NCI-H524 (cell line): ENCODE measurements at places on chromosomes 6 and 20.

DNA sequence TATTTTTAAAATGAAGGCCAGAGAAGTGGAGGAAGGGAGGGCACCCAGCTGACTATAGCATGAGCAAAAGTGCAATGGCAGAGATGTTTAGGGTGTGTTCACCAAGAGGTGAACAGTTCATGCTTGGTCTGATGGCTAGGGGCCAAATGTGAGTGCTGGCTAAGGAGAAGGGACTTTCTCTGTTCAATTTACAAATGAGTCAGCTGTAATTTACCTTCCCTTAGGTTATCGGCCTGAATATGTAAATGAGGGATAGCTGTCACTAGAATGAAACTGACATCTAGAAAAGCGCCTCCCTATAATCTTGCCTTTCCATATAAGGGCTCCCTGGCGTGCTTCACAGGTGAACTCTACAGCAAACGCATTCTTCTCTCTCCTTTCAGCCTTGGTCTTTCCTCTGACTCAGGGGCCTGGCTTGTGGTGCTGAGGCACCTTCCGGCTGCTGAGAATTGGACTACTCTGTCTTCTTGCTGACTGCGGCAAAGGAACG lies 114.7 kb upstream of the BACH2 start:
- DNase-seq, result no peak

DNA sequence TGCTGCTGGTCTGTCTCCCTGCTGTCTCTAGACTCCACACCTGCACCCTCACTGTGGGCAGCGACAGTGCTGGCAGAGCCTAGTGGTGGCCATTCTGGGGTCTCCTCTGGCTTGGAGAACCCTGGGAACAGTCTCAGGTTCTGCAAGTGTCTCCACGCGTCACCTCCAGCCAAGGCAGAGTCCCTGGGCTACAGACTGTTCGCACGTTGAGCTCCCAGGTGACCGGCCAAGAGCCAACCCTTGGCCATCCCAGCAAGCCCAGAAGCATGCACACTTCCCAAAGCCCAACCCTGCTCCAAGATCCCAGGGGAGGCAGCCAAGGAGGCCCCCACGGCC lies 4.8 kb downstream of the EEF1A2 start:
- no peak for DNase-seq

- no peak for DNase-seq
Observed at GRCh38 chr6:159718634-159719033, 8.7 kb upstream of the WTAP start.

DNA sequence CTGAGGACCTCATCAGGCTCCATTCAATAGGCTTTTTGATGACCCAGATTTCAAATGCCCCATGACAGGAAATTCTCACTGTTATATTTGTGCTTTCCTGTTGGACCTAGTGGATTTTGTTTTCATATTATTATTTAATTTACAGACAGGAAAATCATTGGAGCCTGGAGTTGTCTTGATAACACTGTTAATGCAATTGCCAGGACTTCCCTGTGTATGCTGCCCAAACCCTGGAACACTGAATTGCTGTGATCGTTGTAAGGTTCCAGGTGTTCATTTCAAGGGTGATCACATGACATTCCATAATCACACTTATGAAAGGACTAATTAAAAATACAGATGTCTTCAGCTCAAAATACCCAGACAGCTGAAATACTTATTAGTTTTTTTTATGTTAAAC lies 783.2 kb downstream of the DHX35 start:
- no peak for DNase-seq

DNA sequence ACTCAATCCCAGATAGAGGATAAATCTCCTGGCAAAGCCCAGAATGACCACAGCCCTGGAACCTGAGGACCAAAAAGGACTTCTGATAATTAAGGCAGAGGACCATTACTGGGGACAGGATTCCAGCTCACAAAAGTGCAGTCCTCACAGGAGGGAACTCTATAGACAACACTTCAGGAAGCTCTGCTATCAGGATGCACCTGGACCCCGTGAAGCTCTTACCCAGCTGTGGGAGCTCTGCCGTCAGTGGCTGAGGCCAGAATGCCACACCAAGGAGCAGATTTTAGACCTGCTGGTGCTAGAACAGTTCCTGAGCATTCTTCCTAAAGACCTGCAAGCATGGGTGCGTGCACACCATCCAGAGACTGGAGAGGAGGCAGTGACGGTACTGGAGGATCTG lies 992 bp downstream of the ZSCAN16 start:
- no peak for DNase-seq

DNA sequence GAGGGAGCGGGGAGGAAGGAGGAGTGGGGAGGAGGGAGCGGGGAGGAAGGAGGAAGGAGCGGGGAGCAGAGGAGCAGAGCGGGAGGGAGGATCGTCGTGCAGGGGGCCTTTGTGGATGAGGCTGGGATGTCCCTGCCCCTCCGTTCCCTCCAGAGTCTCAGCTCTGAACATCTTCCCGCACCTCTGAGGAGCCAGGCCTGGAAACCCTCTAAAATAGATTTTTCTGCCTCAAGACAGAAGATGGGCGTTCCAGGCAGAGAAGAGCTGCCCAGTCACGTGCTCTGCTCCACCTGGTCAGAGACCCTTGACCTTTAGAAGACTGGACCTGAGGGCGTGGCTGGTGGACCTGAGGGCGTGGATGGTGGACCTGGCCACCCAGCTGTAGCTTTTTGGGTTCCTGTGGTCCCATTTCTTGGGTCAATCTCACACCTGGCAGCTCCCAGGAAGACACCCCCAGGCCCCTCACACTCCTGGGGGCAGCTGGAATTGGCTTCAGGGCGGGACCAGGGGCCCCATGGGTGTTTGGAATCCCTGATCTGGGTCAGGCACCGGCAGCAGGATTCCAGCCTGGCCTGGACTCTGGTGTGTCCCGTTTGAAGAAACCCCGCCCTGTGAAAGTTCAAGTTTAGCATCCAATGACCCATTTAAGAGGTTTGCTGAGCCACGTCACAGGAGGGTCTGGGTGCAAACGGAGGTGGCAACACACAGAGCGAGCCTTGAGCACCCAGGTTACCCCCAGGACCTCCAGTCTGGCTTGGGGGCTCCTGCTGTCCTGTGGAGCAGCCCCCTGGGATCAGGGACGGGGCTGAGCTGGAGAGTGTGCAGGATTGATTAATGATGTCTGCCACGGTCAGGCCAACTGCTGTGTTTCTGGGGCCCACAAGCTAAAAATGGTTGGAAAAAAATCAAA lies 96.9 kb upstream of the BHLHE23 start:
- no peak for DNase-seq

DNA sequence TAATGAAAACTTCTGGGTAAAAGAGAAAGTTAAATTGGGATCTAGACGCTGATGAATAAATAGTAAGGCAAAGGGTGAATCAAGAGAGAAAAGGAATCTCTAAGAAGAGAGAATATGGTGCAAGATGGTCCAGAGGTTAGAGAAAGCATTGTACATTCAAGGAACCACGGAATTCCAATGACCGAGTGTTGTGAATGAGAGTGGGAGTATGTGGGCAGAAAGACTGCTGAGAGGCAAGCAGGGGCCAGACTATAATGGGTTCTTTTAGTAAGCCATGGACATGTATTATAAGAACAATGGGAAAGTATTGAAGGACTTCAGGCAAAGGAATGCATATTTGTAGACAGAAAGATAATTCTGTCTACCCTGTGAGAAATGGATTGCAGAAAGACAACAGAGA lies 45.2 kb downstream of the SPTLC3 start:
- DNase-seq, result no peak

DNA sequence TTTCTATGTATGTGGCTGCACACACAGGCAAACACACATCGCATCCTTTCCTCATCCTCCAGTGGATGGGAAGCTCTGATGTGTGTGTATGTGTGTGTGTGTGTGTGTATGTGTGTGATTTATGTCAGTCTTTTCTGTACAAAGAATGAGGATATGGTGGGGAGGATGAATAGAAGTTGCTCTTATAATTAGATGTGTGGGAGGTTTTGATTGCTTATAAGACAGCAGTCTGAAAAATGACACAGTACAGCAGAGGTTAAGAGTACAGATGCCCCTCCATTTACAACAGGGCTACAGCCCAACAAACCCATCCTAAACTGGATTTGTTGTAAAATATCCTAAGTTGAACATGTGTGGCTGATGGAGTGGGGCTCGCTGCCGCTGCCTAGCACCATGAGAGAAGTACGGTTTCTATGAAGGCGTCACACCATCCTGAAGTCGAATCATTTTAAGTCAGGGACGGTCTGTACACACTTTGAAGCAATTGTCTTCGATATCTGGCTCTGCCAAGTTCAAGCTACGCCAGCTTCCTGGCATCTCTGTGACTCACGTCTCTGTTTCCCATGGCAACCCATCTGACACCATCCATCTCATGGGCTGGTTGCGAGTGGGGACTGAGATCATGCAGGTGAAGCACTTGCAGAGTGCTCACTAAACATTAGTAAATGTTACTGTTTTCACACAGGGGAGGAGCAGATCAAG lies 252.6 kb downstream of the MYLK4 start:
- no peak for DNase-seq

- peak; percentile 58 for DNase-seq
Observed at GRCh38 chr20:53623454-53624211, 30.0 kb upstream of the ZNF217 start.

DNA sequence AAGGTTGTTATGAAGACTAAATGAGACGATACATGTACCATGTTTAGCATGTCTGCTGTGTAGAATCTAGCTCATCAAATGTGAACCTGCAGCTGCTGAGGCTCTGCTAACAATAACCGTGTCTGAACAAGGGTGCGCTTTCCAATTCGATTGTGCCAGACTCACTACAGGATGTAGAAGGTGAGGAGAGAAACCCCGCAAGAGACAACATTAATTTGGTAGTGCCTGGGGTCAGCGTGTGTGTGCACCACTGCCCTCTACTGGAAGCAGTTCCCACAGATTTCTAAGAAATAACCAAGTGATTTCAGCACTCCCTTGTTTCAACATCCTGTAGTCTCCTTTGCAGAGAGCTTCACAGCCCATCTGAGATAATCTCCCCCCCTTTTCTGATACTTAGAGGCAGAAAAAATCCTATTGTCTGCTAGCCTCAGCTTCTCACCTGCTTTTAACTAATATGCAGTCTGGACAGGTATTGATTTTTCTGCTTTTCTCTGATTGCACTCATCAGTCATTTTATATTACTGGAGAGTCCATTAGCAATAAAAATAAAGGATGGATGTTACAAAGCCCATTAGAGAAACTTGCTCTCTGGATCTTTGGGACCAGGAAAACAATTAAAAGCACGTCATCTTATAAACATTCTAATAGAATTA lies 96.7 kb upstream of the BACH2 start:
- DNase-seq, result peak; percentile 65

- DNase-seq, result no peak
Observed at GRCh38 chr20:48164566-48165400, 379.5 kb upstream of the SULF2 start.

DNA sequence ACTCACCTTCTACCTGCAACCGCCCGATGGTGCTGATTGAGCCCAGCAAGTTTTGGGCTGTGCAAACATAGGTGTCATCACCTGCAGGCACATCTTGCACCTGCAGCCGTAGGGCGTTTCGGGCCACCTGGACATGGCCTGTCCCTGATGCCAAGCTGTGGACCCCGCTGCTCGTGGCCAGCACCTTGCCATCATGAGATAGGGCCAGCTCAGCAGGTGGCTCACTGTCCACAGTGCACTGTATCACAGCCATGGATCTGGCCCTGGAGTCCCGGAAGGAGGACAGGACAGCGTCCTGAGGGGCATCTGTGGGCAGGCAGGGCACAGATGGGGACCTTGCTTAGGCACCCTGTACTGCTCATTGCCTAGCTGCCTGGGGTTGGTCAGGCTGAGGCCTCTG lies 10.1 kb upstream of the ADAM33 start:
- DNase-seq, result no peak

DNA sequence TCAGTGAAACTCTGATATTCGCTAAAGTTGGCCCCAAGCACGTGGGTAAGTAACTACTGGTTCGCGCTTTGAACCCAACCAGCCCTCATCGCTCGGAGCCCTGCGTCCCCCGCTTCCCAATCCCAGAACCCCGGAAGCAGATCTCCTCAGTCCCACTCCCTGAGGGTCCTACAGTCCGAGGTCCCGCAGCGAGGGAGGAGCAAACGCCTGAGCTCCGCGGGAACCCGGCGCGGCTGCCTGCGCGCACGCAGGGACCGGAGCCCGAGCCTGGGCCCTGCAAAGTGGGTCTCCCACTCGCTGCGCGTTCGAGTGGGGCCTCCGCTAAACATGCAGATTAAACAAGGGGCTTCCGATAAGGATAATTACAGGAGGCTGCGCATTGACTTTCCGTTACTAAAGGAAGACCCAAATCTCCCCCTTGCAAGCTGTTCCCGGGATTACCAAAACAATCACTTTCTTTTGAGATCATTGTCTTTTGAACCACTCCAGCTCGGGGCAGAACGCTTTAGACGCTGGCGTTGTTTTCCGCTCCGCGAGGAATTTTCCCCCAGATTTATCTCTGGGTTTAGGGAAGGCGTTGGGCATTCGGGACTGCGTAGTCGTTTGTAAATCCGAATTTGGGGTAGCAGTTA lies 1.3 kb upstream of the VSX1 start:
- DNase-seq, result peak; percentile 63

GRCh38 chr6:30192076-30192475 lies 21.1 kb downstream of the TRIM26 start:
- DNase-seq, result no peak

GRCh38 chr20:16661756-16662155 lies 68.1 kb upstream of the SNRPB2 start:
- no peak for DNase-seq

DNA sequence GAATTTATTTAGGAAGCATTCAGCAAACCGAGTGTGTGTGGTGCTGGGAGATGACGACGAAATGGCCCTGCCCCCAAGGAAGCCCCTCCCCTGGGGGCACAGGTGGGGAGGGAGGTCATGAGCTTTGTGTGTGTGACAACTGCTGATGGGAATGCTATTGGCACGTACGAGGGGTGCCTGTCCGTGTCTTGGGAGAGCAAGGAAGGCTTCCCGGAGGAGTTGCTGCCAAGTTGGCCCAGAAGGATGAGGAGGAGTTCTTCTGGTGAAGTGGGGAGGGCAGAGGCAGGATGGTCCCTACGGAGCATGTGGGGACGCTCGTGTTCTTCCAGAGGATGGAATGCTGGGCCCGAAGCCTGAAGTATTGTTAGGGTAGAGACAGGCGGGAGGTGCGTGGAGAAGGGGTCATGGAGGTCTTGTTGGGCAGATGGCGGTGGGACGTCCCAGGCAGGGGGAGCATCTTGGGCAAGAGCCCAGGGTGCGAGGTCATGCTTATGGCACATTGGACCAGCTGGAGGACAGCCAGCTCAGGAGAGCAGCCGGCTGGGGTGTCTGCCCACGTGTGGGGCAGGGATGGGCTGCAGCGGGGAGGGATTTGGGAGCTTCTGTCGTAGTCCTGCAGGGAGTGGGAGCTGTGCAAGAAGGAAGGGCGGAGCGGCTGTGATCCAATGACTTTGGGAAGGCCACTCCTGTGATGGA lies 46.1 kb downstream of the SYNJ2 start:
- no peak for DNase-seq

DNA sequence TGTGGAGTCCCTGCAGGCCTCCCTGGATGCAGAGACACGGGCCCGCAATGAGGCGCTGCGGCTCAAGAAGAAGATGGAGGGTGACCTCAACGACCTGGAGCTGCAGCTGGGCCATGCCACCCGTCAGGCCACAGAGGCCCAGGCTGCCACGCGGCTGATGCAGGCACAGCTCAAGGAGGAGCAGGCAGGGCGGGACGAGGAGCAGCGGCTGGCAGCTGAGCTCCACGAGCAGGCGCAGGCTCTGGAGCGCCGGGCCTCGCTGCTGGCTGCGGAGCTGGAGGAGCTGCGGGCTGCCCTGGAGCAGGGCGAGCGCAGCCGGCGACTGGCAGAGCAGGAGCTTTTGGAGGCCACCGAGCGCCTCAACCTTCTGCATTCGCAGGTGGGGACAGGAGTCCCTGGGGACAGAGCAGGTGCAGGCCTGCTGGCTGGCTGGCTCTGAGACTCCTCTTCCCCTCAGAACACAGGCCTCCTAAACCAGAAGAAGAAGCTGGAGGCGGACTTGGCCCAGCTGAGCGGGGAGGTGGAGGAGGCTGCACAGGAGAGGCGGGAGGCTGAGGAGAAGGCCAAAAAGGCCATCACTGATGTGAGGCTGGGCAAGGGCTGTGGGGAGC lies 44.7 kb downstream of the MYH7B start:
- no peak for DNase-seq
